Activated B cell treated with CpG ODN at 0.5 μM for 24 hours (primary cell): ENCODE measurements at places on chromosomes 1 and 21.

DNA sequence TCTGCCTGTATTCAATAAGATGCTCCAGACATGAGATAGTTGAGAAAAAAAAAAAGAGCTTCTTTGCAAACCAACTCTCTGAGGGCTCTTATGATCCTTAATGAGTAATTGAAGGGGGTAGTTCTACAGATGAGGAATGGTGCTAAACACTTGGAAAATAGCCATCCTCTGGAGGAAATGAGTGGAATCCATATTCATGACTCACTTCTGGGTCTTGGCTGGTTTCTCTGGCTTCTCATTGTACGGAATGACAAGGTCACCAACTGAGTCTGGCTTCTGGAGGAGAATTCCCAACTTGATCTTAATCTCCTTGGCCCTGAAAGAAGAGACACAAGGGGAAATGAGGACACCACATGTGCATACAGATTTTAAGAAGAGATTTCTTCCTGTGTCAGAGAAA, 34.7 kb downstream of the RGS5 start:
- DNase-seq = no peak

- DNase-seq = no peak
Observed at GRCh38 chr1:17427696-17428660, 11.5 kb downstream of the RCC2 start.

GRCh38 chr1:63913533-63913932, 139.7 kb downstream of the ROR1 start:
- no peak for DNase-seq

DNA sequence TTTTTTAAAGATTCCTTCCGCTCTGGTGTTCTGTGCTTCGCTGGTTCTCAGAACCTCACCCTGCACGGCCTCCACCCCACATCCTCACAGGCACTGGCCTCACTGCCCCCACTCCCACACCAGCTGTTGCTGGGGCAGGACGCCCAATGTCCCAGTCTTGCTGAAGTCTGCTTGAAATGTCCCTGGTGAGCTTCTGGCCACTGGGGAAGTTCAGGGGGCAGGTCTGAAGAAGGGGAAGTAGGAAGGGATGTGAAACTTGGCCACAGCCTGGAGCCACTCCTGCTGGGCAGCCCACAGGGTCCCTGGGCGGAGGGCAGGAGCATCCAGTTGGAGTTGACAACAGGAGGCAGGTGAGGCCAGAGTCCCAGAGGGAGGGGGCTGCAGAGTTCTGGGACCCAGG, at the start of gene C1QA:
TSS of gene C1QA (plus strand) at position 276 of the 400 bp plus-strand sequence. CDS start 989 bp downstream, outside the sequence.
- DNase-seq = no peak

GRCh38 chr1:117574161-117574835, 31.6 kb upstream of the TENT5C start:
- DNase-seq = no peak

DNA sequence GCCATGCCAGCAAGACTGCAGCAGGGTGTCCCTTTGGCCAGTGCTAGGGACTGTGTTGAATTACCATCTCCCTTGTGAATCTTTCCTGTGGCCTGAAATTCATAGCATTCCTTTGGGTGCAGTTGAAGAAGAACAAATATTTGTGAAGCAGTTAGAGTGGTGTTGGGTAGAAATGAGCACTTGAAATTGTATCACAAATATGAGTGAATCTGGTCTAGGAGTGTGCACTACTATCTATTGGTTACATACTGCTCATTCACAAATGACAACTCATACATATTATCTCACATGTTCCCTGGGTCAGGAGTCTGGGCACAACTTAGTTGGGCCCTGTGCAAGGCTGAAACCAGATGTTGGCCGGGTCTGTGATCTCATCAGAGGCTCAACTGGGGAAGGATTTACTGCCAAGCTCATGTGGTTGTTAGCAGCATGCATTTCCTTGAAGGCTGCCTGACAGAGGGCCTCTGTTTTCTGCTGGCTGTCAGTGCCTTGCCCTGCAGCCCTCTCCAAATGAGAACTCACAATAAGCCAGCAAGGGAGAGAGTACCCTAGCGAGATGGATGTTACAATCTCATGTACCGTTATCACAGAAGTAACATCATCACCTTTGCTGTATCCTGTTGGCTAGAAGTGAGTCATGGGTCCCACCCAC, 23.8 kb downstream of the AJAP1 start:
- DNase-seq = no peak

DNA sequence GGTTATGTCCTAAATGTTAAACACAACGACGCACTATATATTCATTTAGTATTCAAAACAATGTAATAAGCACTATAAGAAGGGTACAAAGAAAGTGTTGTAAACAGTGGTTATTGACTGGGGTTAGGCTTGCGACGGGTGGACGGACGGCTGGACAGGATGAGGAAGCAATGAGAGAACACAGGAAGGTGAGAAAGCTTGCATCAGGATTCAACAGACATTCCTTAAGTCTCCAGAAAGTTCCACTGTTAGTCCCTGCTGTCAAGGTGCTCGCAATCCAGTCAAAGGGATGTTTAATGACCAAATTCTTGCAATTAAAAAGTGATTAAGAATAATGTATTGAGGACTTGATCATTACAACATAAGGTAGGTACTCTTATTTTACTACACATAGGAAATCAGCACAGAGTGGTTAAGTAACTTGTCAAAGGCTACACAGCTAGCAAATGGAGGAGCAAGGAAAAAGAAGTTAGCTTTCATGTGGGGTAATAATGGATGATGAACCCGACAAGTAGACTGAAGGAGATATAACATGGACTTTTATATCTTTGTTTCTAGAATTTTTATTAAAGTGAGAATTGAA, 994 bp upstream of the ACBD6 start:
- no peak for DNase-seq

DNA sequence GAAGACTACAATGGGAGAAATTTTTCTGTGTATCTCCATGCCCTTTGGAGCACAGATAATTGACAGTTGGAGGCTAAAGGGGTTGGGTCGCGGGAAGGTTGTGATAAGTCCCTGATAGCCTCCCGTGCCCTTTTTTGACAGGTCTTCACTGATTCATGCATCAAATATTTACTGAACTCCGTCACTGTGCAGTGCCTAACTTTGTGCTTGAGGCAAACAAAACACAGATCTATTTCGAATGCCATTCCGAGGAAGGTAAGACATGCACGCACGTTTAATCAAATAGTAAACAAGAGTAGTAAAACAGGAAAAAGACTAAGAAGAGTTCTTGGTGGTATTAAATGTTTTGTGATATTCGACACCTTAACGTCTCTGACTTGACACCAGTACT, 494 bp upstream of the PIP5K1A start:
- no peak for DNase-seq

DNA sequence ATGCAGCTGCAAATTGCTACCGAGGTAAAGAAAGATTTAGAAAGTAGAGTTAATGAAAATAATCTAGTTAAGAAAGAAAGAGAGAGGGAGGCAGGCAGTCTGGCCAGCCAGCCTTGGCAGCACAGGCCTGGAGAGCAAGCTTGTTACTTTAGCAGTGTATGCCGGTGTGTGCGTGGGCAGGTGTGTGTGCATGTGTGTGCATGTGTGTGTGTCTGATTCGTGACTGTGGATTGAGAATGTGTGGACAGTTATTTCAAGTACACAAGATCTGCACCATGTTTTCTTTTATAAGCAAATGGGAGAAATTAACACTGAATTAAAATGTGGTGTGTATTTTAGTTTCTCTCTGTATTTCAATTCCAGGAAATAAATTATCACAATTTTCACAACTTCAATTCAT, 211.6 kb downstream of the DSCAM start:
- no peak for DNase-seq
